Stimulated activated CD8-positive, alpha-beta memory T cell treated with anti-CD3 and anti-CD28 coated beads, Interleukin-15, amount 100 ng/mL, for 4 hours (primary cell): ENCODE measurements at places on chromosomes 5 and 9.

- no peak for DNase-seq
These were observed 1.3 kb downstream of the TMEM250 start for GRCh38 chr9:136117291-136117915.

DNA sequence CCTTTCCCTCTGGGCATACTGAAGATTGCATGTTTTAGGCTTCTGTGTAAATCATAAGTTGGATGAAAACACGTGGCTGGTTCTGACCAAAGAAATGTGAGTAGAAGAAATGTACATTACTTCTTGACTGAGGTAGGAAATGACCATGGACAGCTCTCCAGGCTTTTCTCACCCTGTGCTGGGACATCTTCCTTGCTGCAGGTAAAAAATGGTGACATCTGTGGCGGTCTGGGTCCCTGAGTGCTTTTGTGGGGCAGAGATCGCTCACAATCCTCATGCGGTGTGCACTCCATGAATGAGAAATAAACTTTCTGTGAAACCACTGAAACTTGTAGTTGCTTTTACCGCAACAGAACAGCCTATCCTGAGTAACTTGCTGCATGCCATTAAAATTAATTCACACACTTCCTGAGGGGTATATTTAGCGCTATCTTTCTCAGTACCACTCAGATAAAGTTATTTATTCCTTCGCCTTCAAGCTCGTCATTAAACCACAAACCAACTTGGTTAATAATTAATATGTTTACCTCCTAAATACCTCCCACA is 730.4 kb downstream of the EFNA5 start:
- no peak for DNase-seq

DNA sequence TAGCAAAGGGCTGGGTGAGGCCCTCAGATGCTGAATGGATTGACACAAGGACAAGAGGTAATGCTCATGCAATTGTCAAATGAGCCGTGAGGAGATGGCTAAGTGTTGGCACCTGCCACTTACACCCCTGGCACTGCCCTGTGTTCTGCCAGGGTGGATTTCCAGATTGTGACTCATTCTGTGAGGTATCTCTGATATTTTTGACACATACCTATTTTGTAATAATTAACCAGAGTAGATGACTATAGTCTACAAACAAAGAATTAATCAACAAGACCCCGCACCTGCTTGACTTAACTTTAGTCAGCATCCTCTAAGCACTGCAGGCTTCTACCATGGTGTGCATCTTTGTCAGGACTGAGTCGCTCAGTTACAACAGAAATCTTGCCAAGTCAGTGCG is 200.8 kb downstream of the DIRAS2 start:
- no peak for DNase-seq

DNA sequence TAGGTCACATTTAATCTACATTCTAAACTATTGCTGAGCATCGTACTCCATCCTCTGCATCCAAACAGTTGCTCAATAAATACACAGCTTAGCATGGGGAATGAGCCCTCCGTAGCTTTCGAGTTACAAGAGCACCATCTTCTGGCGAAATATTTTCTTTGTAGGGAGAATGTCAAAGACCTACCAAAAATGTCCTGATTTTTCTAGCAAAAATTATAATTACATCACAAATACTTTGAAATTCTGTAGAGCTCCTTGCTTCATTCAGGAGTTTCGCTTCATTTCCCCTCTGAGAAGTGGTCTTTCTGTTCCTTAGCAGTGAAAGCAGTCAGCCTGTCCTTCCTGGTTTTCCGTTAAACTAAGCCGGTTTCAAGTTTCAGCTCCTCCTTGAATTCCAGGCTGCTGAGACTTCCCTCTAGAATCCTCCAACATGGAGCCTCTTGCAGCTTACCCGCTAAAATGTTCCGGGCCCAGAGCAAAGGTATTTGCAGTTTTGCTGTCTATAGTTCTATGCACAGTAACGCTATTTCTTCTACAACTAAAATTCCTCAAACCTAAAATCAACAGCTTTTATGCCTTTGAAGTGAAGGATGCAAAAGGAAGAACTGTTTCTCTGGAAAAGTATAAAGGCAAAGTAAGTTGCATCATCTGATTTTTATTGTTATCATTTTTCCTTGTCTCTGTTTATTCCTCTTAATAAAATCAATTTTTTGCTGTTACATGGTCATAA is at the start of gene GPX8:
Gene GPX8, plus strand, starts transcription at position 409 of the 730 bp plus-strand sequence. Its CDS starts 22 bp downstream, at position 431.
- no peak for DNase-seq

- no peak for DNase-seq
These were observed 152.9 kb downstream of the SGCD start for GRCh38 chr5:156479849-156480248.

GRCh38 chr9:880725-881124 is 39.2 kb downstream of the DMRT1 start:
- no peak for DNase-seq

- DNase-seq: no peak
These were observed 174.7 kb downstream of the CACNA1B start for GRCh38 chr9:138052322-138052615.

DNA sequence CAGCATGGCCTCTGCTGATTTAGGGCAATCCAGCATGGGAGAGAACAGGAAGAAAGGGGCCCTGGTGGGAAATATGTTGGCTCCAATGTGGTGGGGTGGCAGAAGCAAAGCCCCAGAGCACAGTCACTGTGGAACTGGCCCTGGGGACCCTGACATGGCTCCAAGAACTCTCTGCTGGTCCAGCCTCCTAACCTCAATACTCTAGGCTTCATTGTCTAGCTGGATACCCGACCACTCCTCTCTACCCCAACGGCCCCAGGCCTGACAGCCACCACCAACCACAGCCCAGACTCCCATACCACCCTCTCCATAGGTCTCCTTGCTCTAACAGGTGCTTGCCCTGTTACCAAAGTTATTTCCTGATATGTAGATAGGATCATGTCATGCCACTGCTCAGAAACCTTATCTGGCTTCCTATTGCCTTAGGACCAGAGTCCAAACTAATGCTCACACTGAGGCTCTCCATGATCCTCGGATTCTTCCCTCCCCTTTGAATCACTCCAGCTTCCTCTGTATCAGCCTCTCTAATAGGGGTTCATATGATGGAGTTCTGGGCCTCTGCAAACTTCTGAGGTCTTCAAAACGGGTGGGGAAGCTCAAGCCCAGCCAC is 12.9 kb downstream of the ACSL6 start:
- no peak for DNase-seq
